ENCODE measurements at places on chromosomes 6 and 20. TPM values are rescaled to one million over a fixed set of nuclear protein-coding genes. Genes with fewer than 3 reads are reported as not detected.

The PTPRT gene
- total RNA-seq, result 1.0 TPM

DNA sequence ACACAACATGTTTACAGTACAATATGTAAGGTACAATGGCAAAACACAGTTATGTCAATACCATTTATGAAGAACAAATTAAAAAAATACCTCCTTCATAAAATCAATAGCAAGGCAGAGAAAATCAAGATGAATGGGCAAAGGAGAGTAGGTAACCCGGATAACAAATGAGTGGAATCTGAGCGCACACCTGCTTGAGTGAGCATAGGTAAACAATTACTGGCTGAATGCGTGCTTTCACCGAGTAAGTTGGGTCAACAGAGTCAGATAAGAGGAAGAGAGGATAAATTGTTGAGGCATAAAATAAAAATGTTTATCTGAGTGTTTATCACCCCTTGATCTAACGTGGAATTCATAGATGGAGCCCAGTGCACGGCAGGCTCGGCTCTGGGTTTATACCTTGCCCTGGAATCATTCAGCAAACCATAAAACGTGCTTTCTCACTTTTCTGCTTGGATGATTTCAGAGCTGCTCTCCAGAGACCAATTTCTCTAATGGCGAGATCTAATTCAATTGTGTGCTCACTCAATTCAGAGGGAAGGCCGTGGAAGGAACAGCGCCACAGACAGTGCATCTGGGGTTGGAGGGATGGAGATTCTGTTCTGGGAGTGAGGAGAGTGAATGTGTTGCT lies 224.8 kb upstream of the MAP3K7 start:
- no peaks in the 10 kb centered on the region for H3K36me3 ChIP-seq
- no peaks in the 10 kb centered on the region for H3K4me1 ChIP-seq
- no peaks in the 10 kb centered on the region for H3K27me3 ChIP-seq
- no peak overlapping the region for H3K27ac ChIP-seq

GRCh38 chr6:138000941-138001340 lies 106.3 kb downstream of the PERP start:
- H3K27ac ChIP-seq, result no peak overlapping the region
- no peak overlapping the region for H3K4me3 ChIP-seq
- no peak for DNase-seq

The BTBD3 gene
- 23.1 TPM for total RNA-seq

The TNF gene
- 1.3 TPM for total RNA-seq

GRCh38 chr20:38181207-38181801 lies 16.2 kb upstream of the TGM2 start:
- H3K4me3 ChIP-seq, result no peak overlapping the region
- no peak overlapping the region for H3K27ac ChIP-seq
- no peaks in the 10 kb centered on the region for H3K36me3 ChIP-seq
- H3K27me3 ChIP-seq, result no peaks in the 10 kb centered on the region
- no peaks in the 10 kb centered on the region for H3K4me1 ChIP-seq

DNA sequence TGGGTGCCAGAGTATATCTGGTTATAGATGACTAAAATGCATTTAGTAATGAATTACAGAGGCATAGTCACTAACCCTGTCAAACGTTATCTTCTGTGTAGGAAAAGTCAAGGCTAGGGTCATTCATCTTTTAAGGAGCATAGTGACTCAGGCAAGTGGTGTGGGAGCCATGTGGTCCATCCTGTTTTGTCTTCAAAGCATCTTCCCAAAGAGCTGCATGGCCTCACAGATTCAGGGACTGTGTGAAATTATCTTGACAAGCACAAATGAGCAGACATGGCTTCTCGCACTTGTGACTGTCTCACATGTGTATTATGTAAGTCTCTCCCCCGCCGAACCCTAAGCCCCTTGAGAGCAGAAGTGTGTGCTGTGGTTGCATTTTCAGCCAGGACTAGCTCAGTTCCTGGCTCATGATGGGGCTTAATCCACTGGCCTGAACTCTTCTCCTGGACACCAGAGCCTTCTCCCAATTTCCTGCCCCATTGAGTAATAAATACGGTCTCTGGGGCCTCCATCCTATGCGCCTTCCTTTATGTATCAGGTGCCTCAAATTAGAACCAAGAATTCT lies 769.1 kb downstream of the QKI start:
- no peaks in the 10 kb centered on the region for H3K4me1 ChIP-seq
- H3K27ac ChIP-seq, result no peak overlapping the region
- H3K36me3 ChIP-seq, result no peaks in the 10 kb centered on the region
- no peak for DNase-seq
- no peaks in the 10 kb centered on the region for H3K27me3 ChIP-seq

The PLG gene
- not detected for total RNA-seq

DNA sequence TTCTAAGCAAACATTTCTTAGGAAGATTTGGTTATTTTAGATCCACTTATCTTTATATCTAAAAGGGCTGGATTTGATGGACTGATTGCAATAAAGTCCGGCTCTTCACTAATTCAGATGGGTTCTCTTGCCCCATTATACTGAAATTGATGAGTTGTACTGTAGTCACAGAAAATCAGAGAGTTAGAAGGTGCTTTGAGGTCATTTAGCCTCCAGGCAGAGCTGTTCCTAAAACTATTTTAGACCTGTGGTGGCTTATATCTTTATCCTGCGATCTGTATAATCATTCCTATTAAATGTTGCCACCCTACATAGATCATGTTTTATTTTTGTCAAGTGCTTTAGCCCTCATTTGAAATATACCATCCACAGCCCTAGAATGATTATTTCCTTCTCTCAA lies 61.3 kb upstream of the ATXN1 start:
- no peak overlapping the region for H3K4me3 ChIP-seq
- no peaks in the 10 kb centered on the region for H3K36me3 ChIP-seq
- H3K27ac ChIP-seq, result no peak overlapping the region
- H3K27me3 ChIP-seq, result no peaks in the 10 kb centered on the region
- no peak for DNase-seq

GRCh38 chr6:54719131-54719530 lies 127.4 kb upstream of the FAM83B start:
- no peak for DNase-seq
- no peaks in the 10 kb centered on the region for H3K27me3 ChIP-seq
- H3K4me3 ChIP-seq, result no peak overlapping the region
- no peaks in the 10 kb centered on the region for H3K36me3 ChIP-seq
- H3K27ac ChIP-seq, result peak overlapping the region; percentile 74
- H3K4me1 ChIP-seq, result peaks cover 23% of the 10 kb centered on the region

The OOEP gene
- total RNA-seq, result not detected

The ACSS2 gene
- 33.9 TPM for total RNA-seq

- H3K4me3 ChIP-seq, result no peak overlapping the region
- DNase-seq, result no peak
- H3K27ac ChIP-seq, result no peak overlapping the region
- H3K27me3 ChIP-seq, result no peaks in the 10 kb centered on the region
These were observed 40.1 kb upstream of the SLC23A2 start for GRCh38 chr20:5041433-5041832.

The UBD gene
- total RNA-seq, result 10.1 TPM

DNA sequence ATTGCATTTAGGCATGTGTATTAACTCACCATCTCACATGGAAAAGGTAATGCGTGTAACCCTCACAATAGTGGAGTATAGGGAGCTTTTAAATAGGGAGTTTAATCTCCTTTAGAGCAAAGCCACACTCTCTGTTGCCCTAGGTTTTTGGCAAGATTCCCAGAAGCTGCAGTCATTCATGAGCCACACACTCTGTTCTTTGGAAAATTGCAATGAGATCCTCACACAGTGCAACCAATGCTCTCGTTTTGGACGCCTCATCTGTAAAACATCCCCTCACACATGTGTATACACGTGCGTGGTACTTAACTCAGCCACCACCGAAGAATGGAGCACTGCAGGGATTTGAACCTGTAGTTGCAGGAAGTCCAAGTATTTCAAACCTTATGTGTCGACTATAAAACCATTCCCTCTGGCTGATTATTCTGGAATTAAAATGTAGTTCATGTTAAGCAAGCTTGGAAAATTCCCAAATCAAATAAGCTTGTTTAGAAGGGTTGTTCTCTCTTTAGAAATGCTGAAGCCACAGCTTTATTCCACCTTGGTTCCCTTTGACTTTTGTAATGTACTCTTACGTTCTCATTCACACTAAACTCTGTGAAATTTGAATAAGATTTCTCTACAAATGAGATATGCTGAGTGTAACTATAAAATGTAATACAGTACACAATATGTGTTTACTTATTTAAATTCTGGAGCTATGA lies 489.8 kb upstream of the MANEA start:
- H3K27ac ChIP-seq, result no peak overlapping the region
- H3K4me3 ChIP-seq, result no peak overlapping the region
- no peaks in the 10 kb centered on the region for H3K4me1 ChIP-seq
- DNase-seq, result peak; percentile 18

The CRISP3 gene
- 6.0 TPM for total RNA-seq

DNA sequence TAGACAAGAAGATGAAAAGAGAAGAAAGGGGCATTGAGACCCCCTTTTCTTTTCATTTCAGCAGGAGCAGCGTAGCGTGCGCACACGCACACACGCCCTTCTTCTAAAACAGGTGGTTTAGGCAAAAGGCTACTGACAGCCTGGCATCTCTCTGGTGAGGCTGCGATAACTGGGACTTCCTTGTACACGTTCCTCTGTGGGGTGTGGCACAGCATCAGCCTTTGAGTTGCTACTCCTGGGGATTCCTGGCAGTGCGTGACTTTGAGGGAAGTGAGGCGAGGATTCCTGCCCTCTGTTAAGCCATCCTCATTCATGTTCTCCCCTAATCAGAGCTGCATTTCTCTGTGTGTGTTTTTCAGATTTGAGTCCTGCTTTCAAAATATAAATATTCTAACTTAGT lies 94.7 kb downstream of the TMEM170B start:
- peaks cover 49% of the 10 kb centered on the region for H3K4me1 ChIP-seq
- no peak overlapping the region for H3K27ac ChIP-seq
- DNase-seq, result peak; percentile 59
- H3K36me3 ChIP-seq, result no peaks in the 10 kb centered on the region
- H3K27me3 ChIP-seq, result no peaks in the 10 kb centered on the region

All from body of pancreas (tissue), 4 donors.